Prostate gland (tissue), 2 donors: ENCODE measurements at places on chromosomes 6 and 20. TPM values are rescaled to one million over a fixed set of nuclear protein-coding genes. Genes with fewer than 3 reads are reported as not detected.

Gene RIMS1
- 17.6 TPM for total RNA-seq

Gene MUCL3
- total RNA-seq = not detected

Gene EFCAB8
- 1.8 TPM for total RNA-seq

Gene MOXD1
- total RNA-seq = 5.5 TPM

Gene TRIM38
- 8.7 TPM for total RNA-seq

Gene LGSN
- not detected for total RNA-seq

Gene DEK
- total RNA-seq = 74.1 TPM

Gene SYTL3
- total RNA-seq = 9.9 TPM

Gene TMEM170B
- total RNA-seq = 2.7 TPM

Gene FAXC
- total RNA-seq = 6.5 TPM

Gene MEI4
- not detected for total RNA-seq
